ENCODE measurements at places on chromosomes 7 and 10.

DNA sequence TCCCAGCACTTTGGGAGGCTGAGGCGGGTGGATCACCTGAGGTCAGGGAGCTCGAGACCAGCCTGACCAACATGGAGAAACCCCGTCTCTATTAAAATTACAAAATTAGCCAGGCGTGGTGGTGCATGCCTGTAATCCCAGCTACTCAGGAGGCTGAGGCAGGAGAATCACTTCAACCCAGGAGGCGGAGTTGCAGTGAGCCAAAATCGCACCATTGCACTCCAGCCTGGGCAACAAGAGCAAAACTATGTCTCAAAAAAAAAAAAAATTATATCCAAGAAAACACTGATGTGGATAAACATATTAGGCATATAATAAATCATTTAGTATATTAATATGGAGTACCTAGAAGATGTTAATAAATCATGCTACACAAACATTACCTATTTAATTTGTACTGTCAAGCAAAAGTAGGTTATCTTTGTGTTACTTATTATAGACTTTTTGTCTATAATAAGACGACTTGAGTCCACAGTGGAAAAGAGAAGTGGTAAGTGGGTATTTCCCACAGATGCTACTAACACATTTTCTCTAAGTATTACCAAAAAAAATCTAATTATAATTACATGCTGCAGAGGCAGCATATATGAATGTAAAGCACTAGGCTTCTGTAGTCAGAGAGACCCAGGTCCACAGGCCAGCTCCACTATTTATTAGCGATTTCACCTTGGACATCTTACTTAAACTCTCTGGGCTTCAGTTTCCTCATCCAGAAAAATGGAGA is 34.5 kb downstream of the DNMBP start:
- DNase-seq, result no peak

GRCh38 chr7:107594961-107595737 is 15.1 kb downstream of the BCAP29 start:
- no peak for DNase-seq

DNA sequence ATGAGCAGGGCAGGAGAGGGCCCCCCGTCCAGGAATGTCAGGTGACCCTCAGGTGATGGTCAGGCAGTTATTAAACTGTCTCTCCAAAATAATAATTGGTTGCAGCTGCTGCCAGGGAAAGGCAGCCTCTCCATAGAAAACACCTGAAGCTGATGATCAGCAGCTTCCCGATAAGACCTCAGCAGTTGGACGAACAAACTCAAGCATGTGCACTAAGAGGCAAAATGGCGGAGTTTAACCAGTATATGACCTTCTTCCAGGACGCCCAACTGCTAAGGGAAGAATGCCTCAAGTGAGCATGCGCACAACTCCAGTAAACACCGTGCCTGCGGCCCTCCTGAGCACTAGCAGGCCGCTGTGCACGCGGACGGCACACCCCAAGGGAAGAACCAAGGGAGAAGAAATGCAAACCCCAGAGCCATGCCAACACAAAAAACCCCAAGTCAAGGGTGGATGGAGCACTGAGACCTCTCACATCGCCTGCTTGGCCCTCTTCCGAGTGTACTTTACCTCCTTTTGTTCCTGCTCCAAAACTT is 38.9 kb upstream of the ADARB2 start:
- no peak for DNase-seq

- no peak for DNase-seq
Measured at GRCh38 chr7:111561654-111561903, 713 bp downstream of the IMMP2L start.

- DNase-seq, result no peak
Measured at GRCh38 chr7:136869001-136869961, 829 bp downstream of the CHRM2 start.

DNA sequence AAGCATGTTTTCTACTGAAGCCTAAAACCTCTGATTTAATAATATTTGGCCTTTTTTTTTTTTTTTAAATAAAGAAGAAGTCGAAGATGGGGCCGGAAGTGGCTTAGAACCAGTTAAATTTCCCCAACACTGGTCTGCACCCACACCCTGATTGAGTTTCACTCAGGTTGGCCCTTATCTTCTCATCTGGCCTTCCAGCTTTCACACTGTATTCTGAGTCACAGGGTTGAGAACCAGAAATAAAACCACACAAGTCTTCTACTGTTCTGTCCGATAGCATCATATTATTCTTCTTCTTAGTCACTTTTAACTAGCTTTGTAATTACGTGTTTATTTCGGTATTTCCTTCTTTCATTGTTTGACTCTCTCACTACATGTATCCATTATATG is 9.9 kb downstream of the ZNF365 start:
- peak; percentile 16 for DNase-seq

DNA sequence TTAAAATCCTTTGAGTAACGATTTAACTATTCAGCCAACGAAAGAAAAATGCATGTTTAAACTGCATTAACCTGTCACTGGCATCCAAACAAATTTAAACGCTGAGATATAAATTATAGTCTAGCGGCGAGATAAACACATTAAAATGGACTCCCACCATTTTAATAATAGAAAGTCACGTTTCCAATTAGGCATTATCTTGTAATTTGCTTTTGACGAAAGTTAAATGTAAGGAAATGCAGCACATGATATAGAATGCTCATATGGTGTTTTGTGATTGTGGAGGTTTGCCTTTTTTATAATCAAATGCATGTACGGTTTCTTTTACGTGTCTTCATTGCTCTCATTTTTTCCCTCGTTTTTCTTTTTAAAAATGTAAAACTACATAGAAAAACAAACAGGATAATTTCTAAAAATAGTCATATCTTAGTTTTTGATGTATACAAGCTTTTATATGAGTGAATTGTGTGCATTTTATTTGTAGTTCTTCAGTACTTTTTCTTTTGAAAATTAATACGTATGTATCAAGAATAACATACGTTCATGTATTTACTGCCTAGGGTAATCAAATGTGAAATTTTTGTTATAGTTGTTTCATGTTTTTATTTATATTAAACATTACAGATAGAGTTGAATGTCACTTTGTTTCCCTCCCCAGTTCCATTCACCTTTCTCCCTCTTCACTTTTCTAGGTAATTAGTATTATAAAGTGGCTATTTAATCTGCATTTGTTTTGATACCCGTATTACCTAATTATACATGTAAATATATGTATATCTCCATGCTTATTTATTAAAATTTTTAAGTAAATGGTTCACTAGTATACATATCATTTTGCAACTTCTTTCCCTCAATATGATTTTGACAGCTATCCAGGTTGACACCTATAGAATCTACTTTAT is 1.1 kb upstream of the KLF14 start:
- DNase-seq, result no peak

DNA sequence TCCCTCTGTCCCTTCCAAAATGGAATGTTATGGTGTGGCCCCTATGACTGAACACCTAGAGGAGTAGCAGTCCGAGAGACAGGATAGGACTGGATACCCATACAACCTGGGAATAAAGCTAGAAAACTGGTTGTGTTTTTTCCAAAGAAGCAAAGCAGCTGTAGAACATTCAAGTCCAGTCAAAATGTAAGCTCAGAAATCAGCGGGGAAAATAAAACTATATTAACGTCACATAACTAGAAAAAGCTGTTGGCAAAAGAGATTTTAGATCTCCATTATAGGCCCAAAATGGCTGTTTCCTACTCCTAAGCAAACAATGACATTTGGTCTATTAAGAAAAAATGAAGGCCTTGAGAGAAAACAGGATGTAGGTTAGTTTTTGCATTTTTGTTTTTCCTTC is 177.7 kb downstream of the PTN start:
- no peak for DNase-seq

DNA sequence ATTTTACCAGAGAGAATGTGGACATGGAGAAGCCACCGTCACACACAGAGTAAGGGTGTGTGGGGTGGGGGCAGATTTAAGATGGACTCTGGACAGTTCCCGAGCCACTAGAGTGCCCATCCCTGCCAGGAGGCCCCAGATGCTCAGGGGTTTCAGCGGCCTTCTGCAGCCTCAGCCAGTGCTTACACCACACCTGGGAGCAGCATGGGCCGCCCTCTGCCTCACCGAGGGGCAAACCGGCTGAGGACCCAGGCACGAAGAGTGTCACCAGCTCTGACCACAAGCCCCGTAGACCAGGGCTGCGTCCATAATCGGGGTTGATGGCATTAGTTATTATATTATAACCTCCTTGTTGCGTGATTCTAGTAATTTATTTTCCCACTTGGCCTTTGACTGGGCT is 6.7 kb upstream of the MNX1 start:
- no peak for DNase-seq

DNA sequence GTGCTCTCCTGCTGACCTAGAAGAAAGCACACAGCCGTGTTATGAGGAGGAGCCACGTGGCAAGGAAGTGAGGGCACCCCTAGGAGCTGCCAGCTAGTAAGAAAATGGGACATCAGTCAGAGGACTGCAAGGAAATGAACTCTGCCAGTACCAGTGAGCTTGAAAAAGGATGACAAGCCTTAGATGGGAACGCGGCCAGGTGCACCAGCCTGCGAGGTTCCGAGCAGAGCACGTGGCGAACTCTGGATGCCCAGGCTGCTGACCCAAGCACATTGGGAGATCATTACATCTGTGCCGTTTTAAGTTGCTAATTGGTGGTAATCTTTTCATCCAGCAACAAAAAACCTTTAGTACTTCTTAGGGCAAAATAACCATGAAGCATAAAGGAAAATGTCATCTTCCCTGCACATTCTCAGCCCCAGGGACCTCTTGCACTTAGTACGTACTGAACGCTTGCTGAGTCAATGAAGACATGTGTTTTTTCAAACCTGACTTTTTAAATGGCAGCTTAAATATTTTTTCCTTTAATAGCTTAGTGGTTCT is 69.4 kb downstream of the AMZ1 start:
- no peak for DNase-seq

- no peak for DNase-seq
Measured at GRCh38 chr7:117807676-117808075, 65.6 kb downstream of the CTTNBP2 start.

- peak; percentile 23 for DNase-seq
Measured at GRCh38 chr10:35127289-35127891, 744 bp downstream of the CREM start.

DNA sequence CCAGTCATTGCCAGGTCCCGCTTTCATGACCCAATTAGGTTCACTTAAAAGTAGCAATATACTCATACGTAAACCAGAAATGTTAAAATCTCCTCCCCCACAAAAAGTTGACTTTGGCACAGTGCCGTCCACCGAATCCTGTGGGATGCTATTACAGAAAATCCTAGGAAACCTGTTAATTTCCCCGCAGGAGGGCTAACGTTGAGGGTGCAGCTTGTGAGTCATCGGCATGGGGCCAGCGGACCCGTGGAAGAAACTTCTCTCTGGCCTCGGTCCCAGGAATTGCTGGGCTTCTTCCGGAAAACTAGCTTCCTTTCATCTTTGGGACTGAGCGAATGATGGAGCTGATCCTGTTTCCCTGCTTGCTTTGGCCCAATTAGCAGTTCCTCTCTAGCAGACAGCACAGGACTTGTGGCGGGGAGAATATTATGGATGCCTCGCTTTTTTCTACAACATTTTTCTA is 13.5 kb downstream of the CRYGN start:
- DNase-seq, result no peak

DNA sequence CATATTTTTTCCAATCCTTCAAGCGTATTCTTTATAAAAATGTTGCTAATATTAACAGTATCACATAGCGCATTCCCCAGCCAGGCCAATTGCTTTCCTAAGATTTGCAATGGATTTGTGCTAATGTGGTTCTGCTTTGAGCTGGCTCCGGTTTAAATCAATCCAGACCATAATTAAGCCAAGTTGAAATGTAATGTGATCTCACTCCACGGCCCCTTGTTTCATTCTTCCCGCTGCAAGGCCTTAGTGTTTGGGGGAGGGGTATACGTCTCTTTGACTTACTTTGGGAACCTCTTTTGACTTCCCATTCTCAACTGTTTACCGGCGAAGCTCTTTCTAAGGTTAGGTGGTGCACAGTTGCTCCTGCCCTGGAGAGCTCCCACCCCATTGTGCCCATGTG is 86.4 kb downstream of the PRPF18 start:
- DNase-seq, result no peak

- DNase-seq, result no peak
Measured at GRCh38 chr10:99431190-99431760, 851 bp upstream of the GOT1 start.

DNA sequence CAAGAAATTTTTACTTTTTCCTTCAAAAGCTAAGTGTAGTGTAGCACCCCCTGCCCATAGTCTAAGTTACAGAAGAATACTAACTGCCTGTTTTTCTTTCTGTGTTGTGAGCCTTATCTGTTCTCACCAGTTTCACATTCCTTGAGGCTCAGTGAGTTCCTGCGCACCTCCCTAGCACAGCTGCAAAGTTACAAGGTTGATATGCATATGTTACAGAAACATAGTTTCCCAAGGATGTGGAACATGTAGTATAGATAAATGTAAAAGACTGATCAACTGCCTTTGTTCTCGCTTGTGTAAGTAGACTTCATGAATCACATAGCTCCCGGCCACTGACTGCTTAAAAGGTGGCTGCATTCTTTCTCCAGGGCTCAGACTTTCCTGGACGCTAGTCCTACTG is 6.7 kb upstream of the ZNF33B start:
- DNase-seq, result no peak

Data from activated CD8-positive, alpha-beta memory T cell treated with anti-CD3 and anti-CD28 coated beads for 4 hours (primary cell).